CD4-positive, alpha-beta T cell treated with Interleukin-4 for 1 hour (primary cell): ENCODE measurements at places on chromosomes 11 and 22.

GRCh38 chr11:86916330-86916729, 38.9 kb downstream of the FZD4 start:
- no peak for DNase-seq

GRCh38 chr11:88813233-88813915, 252.4 kb downstream of the GRM5 start:
- DNase-seq: no peak

DNA sequence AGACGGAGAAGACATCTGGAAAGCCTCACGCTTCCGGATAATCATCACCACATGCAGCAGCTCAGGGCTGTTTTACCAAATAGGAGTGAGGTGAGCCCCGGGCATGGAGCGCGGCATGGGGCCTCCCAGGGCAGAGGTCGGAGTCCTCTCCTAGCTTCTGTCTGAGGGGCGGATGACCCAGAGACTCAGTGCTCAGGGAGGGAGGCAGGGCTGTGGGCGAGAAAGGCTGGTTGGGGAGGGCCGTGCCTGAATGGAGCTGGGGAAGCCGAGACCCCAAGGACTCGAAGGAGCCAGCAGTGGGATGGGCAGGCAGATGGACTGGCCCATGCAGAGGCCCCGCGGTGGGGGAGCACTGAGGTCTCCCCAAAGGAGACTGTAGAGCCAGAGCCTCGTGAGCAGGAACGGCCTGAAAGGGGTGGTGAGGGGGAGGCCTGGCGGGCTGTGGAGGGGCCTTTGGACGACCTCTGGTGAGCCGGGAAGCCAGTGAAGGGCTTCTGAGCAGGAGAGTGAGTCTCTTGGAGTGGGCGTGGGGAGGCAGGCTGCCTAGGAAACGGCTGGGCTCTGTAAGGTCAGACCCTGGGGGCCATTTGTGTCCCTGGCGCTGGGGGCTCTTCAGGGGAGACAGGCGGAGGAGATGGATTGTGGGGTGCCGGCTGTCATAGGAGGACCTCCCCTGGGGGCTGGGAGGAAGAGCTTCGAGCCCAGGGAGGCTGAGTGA, 24.7 kb upstream of the PANX2 start:
- no peak for DNase-seq

- no peak for DNase-seq
Observed at GRCh38 chr22:48820481-48821345, 1007.0 kb downstream of the BRD1 start.

- DNase-seq: no peak
Observed at GRCh38 chr11:15704064-15704463, 589.3 kb downstream of the INSC start.

GRCh38 chr22:33023153-33023827, 34.9 kb downstream of the SYN3 start:
- DNase-seq: no peak

DNA sequence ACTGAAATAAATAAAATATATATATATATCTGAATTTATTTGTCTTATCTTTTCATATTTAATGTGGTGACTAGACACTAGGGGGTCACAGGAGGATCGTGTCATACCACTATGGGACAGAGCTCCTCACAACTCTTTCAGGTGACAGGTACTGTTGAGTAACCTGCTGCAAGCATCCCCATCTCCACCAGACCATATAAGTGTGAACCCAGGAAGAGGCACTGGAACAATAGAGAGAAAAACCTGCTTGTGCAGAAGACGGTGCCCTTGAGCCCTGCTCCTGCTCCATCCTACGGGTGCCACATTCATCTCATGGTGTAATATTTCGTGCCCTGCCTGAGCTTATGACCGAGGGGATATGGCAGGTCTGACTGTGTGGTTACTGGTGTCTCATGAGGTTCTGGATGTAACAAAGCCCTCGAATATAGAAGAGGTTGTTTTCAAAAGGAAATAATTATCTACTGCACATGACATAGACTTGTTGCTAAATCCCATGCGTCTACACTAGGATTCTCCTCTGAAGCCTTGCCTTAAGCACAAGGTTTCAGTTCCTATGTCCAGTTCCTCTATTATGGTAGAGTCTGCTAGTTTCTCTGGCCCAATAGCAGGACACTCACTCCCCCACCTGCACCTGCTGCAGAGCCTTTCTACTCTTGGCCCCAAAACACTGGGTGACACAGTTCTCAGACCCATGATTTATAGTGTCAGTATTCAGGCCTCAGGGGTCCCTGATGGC, 70.4 kb downstream of the GGTLC2 start:
- DNase-seq: no peak

DNA sequence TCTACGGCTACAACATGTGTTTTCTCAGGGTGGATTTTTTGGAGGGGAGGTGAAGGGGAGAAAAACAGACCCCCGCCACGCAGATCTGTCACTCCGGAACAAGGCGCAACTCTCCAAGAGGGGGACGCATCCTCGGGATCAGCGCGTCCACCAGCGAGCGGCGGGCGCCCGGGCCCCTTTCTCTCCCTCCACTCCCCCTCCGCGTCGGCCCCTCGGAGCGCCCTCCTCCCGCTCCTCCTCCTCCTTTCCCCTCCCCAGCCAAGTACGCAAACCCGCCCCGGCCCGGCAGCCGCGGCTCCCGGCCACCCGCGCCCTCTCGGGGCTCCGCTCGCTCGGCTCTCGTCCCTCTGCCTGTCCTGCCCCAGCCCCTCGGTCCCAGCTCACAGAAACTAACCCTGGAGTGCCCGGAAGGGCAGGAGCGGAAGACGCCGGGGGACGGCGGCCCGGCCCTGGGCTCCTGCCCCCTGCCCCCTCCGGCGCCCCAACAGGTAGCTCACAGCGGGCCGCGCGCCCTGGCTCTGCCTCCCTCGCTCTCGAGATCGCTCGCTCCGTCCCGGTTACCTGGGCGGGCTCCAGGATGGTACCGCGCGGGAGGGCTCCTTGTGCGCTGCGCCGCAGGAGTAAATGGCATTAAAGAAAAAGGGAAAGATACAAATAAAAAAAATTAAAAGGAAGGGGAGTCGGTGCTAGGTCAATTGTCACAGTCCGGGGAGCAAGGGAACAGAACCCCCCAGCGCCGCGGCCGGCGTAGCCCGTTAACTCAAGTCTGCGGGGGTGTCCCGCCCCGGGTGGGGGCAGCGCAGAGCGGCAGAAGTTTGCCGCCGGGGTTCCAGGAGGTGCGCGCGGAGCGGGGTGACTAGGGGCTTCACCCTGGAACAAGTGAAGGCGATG, 131.4 kb upstream of the C11orf58 start:
- DNase-seq: no peak

DNA sequence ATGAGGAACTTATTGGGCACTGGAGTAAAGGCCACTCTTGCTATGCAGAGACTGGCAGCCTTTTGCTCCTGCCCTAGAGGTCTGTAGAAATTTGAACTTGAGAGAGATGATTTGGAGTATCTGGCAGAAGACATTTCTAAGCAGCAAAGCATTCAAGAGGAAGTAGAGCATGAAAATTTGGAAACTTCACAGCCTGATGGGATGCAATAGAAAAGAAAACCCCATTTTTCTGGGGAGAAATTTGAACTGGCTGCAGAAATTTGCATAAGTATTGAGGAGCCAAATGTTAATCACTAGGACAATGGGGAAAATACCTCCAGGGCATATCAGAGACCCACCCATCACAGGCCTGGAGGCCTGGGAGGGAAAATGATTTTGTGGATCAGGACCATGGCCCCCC, 29.9 kb upstream of the CD44 start:
- no peak for DNase-seq

- DNase-seq: no peak
Observed at GRCh38 chr11:77770629-77771028, 49.9 kb downstream of the RSF1 start.

GRCh38 chr11:93020248-93021046, 51.0 kb downstream of the MTNR1B start:
- no peak for DNase-seq

GRCh38 chr22:39343259-39344045, 6.3 kb upstream of the SYNGR1 start:
- DNase-seq: peak; percentile 64
